ENCODE measurements at places on chromosomes 5 and 9. TPM values are rescaled to one million over a fixed set of nuclear protein-coding genes. Genes with fewer than 3 reads are reported as not detected.

The GALNT12 gene
- total RNA-seq = 5.4 TPM

The PCDHGA2 gene
- 6.1 TPM for total RNA-seq

DNA sequence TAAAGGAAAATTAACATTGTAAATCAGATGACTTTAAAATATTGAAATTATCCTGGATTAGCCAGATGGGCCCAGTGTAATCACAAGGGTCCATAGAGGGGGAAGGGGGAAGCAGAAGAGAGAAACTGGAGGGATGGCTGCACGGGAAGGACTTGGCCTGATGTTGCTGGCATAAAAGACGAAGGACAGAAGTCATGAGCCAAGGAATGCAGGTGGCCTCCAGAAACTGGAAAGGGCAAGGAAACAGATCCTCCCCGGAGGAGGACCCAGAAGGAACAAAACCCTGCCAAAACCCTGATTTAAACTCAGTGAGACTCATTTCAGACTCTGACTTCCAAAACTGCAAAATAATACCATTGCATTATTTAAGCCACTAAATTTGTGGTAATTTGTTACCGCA lies 100.2 kb downstream of the ADAMTS2 start:
- DNase-seq = no peak
- no peak overlapping the region for H3K4me3 ChIP-seq
- H3K36me3 ChIP-seq = no peaks in the 10 kb centered on the region
- no peaks in the 10 kb centered on the region for H3K27me3 ChIP-seq
- peaks cover 32% of the 10 kb centered on the region for H3K4me1 ChIP-seq

DNA sequence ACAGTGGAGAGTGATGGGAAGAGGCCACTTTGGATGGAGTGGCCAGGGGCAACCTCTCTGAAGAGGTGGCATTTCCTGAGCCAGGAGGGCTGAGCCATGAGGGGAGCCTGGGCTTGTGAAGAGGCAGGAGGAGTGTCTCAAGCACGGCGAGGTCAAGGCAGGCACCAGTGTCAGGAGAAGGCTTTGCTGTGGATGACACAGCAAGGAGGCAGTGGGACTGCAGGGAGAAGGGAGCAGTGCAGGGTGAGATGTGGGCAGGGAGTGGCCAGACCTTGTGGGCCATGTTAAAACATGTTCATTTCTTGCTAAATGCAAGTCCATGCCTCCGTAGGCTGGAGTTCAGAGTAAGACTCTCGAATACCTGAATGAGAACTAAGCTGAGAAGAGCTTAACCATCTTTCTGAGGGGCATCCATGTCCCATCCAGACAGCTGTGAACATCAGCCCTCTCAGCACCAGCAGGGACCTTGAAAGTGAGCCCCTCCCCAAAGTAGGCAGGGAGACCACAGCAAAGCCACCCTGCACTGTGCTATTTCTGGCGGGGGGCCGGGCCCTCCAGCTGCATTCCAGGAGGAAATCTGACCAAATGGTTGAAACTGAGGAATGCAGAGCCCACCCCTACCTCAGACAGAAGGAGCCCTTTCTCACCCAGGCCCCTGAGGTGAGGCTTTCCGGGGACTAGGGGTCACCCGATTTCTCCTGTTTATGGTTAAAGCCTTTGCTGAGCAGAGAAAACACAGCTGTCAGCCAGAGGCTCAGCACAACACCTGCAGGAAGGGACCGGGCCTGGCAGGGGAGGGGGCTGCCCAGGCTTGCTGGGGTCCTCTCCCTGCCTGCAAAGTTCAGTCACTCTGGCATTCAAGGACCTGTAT lies 16.1 kb upstream of the ARSI start:
- no peaks in the 10 kb centered on the region for H3K27me3 ChIP-seq
- DNase-seq = no peak
- H3K4me3 ChIP-seq = no peak overlapping the region
- peaks cover 39% of the 10 kb centered on the region for H3K4me1 ChIP-seq
- H3K36me3 ChIP-seq = no peaks in the 10 kb centered on the region

DNA sequence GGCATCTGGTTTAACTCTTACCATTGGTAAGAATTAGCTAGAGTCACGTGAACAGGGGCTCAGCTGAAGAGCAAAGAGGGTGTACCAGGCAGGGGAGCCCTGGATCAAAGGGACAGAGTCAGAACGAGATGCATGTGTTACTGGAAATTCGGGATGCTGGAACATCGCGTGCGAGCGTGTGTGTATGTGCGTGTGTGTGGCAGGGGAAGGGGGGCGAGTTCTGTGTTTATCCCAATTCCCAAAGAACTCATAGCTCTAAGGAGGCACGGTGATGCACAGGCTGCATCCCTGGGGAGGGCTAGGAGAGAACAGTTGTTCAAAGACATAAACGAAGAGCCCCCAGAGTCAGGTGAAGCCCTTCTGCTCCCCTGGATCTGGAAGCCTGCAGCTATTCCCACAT lies 353.3 kb downstream of the GADD45G start:
- peaks cover 6% of the 10 kb centered on the region for H3K4me1 ChIP-seq
- H3K27ac ChIP-seq = no peak overlapping the region
- H3K27me3 ChIP-seq = no peaks in the 10 kb centered on the region
- no peak overlapping the region for H3K4me3 ChIP-seq
- no peak for DNase-seq
- no peaks in the 10 kb centered on the region for H3K36me3 ChIP-seq

GRCh38 chr9:134174073-134174449 lies 9.7 kb upstream of the RNU6ATAC start:
- H3K27ac ChIP-seq = no peak overlapping the region
- no peak overlapping the region for H3K4me3 ChIP-seq
- no peaks in the 10 kb centered on the region for H3K36me3 ChIP-seq
- DNase-seq = no peak
- peaks cover 45% of the 10 kb centered on the region for H3K4me1 ChIP-seq

DNA sequence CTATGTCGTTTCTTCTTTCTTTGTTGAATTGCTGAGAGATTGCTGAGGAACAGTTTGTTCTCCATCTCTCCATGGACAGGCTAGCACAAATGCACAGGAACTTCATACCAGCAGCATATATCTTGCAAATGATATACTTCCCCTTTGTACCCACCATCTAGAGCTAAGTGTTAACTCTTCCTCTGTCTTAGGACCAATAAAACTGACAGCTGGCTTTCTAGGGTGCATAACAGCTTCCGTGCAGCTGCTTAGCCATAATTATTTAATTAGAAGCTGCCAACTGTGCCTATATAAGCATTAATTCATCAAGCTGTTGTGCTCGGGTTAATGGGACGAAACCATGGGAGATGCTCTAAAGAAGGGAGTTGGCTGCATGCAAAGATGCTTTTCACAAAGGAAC lies 38.7 kb downstream of the KCTD16 start:
- H3K27ac ChIP-seq = no peak overlapping the region
- H3K4me1 ChIP-seq = peaks cover 9% of the 10 kb centered on the region
- H3K36me3 ChIP-seq = no peaks in the 10 kb centered on the region
- H3K27me3 ChIP-seq = peaks cover 4% of the 10 kb centered on the region
- DNase-seq = no peak

All from vagina (tissue), 2 donors.